Kidney (tissue), 22 donors: ENCODE measurements at places on chromosomes 2 and 18. TPM values are rescaled to one million over a fixed set of nuclear protein-coding genes. Genes with fewer than 3 reads are reported as not detected.

The MEIS1 gene
- polyA plus RNA-seq: 7.3 TPM

The ZNF514 gene
- polyA plus RNA-seq: 11.1 TPM

The LINC00305 gene
- not detected for polyA plus RNA-seq

GRCh38 chr2:25539136-25539535 lies 134.2 kb downstream of the DTNB start:
- DNase-seq: no peak

DNA sequence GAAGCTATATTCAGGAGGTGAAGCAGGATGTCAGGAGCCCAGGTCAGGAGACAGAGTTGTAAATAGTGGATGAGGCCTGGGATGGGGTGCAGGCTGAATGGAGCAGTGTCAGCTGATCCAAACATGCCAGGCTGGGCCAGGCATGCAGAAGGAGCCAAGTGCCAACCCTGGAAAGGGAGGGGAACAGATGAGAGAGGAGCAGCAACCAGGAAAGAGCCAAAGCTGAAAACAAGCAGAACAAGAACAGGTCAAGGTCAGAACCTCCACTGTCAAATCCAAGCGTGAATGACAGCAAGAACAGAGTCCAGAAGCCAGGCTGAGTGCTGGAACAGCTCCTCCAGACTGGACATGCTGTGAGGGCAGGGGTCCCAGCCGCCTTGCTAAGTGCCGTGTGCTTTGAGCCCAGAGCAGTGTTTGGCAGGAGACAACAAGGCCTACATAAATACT lies 49.2 kb upstream of the PPP1CB start:
- no peak for DNase-seq

GRCh38 chr2:151102226-151102625 lies 159.4 kb downstream of the RBM43 start:
- no peak for DNase-seq

GRCh38 chr2:59171019-59171418 lies 929.9 kb upstream of the FANCL start:
- no peak for DNase-seq

- no peak for DNase-seq
These were observed 261.7 kb upstream of the MAP2 start for GRCh38 chr2:209162129-209162528.

DNA sequence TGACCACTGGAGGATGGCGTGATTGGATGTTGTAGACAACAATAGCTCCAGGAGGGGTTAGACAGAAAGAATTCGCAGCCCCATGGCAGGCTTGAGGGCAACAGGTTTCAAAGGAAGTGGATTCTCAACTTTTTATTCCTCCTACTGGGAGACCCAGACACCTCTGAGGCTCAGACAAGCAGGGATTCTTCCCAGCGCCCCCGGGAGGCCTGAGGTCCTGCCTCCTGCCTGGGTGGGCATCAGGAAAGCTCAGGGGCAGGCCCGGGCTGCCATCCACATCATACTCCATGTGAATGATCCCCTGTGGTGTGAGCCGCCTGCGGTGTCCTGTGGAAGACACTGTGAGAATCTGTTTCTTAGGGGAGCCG lies 203.5 kb downstream of the CYP26B1 start:
- no peak for DNase-seq

DNA sequence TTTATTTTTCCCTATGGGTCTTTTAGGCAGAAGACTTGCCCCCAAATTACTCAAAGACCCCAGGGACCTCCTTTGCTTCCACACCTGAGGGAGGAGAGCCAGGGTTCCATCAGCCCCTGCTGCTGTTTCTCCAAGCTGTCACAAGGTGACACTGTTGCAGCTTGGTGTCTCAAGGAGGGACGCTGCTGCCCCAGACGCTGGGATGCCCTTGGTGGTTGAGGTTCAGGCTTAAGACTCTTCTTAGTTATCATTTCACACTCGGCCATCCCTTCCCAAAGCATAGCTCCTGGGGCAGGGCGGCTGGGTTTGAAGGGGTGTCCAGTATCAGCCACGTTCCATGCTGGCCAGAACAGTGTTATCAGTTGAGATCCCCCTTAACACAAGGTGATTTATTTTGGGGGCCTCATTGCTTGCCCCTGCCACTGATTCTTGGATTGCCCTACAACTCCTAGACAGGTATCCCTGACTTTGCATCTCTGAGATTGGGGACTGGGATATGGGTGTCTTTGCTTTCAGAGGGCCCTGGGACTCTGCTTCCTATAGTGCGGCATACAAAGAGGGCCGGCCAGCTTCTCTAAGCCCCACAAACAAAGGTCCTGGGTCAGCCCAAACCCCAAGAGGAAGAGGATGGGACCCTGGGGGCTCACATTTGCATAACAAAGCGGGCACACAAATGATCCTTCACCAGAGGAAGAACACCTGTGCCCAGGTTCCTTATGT lies 22.7 kb downstream of the GPR55 start:
- no peak for DNase-seq

- DNase-seq: peak; percentile 76
These were observed 207.4 kb downstream of the ARL6IP6 start for GRCh38 chr2:152925547-152926448.
